ENCODE measurements at places on chromosomes 4 and X. TPM values are rescaled to one million over a fixed set of nuclear protein-coding genes. Genes with fewer than 3 reads are reported as not detected.
A peak's percentile ranks its signal among the peaks of the same experiment; 100 is the strongest.

The HSFX2 gene
- not detected for total RNA-seq

The GC gene
- total RNA-seq: not detected

GRCh38 chrX:46180258-46180687 is 364.9 kb downstream of the ZNF674 start:
- DNase-seq: peak; percentile 6

- no peak for DNase-seq
These were observed 371.3 kb downstream of the BMPR1B start for GRCh38 chr4:95129031-95129430.

GRCh38 chr4:10281996-10282395 is 165.4 kb upstream of the WDR1 start:
- DNase-seq: no peak

DNA sequence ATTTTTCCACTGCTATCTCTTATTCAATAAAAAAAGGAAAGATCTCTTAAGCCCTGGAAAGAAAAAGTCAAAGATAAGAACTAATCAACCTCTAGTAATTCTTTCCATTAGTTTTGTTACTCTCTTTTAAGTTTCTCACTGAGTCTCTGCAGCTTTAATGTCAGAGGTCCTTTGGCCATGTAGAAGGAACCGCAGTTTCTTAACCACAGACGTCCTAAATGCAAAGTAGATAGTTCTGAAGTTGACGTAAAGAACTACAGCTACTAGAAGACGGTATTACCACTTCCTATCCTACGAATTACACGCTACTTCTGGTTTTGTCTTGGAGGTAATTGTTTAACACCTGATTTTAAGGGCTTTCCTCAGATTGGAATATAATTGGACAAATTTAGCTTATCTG is 325.9 kb downstream of the ANKRD50 start:
- DNase-seq: no peak

GRCh38 chrX:12949205-12949926 is 25.5 kb upstream of the TMSB4X start:
- no peak for DNase-seq

- no peak for DNase-seq
These were observed 367.3 kb downstream of the GRIA2 start for GRCh38 chr4:157587681-157588423.

- no peak for DNase-seq
These were observed 35.4 kb upstream of the TMSB15B start for GRCh38 chrX:103927030-103927429.

DNA sequence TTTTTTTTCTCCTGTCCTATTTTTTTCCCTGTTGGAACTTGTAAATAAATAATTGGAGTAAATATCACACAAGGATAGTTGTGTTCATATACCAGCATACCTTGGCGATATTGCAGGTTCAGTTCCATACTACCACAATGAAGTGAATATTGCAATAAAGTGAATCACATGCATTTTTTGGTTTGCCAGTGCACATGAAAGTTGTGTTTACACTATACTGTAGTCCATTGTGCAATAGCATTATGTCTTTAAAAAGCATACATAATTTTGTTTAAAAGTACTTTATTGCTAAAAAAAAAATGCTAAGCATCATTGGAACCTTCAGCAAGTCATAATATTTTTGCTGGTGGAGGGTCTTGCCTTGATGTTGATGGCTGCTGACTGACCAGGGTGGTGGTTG is 88.6 kb downstream of the GSTCD start:
- no peak for DNase-seq

GRCh38 chrX:138928737-138929459 is 217.4 kb upstream of the FGF13 start:
- DNase-seq: no peak

GRCh38 chr4:2062808-2063524 is 3.8 kb downstream of the NAT8L start:
- no peak for DNase-seq
